Stimulated activated CD4-positive, alpha-beta T cell treated with anti-CD3 and anti-CD28 coated beads, Interleukin-4, amount 100 ng/mL, for 4 hours (primary cell): ENCODE measurements at places on chromosomes 13 and 19.

GRCh38 chr13:67192751-67193150 is 37.4 kb downstream of the PCDH9 start:
- no peak for DNase-seq

DNA sequence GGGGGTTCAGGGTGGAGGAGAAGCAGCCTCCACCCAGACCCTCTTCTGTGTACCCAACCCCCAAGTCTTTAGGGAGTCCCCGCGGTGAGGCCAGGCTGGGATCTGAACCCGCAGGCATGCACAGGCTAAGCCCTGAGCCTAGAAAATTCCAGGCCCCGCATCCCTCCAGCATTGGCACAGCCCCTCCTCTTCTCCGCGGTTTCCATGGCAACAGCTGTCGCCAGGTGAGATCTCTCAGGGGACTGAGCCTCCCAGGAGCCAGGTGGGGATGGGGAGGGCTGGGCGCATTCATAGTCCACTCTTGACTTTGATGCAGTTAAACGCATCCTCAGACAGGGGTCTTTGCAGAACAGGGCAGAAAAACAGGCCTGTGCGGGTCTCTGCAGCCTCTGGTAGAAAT is 48.3 kb upstream of the USP29 start:
- no peak for DNase-seq

DNA sequence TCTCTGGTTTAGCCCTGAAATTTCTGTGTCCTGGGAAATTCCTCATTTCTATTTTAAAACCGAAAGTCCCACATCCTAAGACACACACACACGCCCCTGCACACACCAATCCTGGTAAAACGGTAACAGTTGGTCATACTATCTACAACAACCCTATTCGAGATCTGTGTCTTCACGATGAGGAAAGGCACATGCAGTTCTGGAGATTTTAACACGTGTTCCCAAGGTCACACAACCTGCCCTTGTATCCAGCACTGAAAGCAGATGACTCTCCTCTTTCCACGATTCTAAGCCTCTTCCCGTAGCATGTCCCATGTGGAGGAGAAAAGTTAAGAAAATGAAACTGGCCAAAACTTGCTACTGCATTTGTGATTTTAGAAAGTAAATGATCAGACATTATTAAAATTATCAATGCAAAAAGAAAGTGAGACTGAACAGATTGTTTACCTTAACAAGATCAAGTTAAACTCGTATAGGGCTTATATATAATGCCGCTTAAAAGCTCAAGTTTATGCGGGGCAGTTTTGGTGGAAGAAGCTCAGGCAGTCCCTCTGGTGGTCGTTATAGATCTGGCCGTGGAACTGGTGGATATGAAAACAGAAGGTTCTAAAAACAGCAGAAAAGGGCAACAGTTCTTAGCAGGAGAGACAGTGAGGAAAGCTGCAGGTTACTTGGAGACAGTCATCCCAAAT is 32.7 kb downstream of the VSTM1 start:
- no peak for DNase-seq

- DNase-seq, result no peak
Measured at GRCh38 chr19:5172859-5173630, 167.6 kb downstream of the PTPRS start.

GRCh38 chr19:11577451-11578257 is at the start of gene ACP5:
ACP5 (minus strand) TSS chr19:11577645; CDS start chr19:11577317, 328 bp downstream.
- DNase-seq, result no peak

DNA sequence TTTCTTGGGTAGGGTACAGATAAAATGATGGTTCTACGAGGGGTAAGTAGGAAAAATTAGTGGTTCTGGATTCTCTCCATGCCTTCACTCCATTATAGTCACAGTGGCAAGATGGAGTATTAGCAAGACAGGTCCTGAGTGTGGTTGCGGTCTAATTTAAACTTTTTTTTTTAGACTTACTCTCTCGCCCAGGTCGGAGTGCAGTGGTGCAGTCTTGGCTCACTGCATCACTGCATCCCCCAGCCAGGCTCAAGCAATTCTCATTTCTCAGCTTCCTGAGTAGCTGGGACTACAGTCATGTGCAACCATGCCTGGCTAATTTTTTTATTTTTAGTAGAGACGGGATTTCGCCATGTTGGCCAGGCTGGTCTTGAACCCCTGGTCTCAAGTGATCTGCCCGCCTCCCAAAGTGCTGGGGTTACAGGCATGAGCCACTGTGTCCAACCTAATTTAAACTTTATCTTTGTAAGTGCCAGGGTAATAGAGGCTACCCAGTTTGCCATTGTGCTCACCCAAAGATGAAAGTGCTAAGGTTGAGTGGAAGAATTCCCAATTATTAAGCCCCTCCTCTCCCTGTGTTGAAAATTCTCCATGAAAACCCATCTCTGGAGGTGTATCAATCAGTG is 135.6 kb downstream of the TM9SF2 start:
- DNase-seq, result no peak

GRCh38 chr13:83531022-83531421 is 351.3 kb downstream of the SLITRK1 start:
- no peak for DNase-seq

GRCh38 chr19:28543244-28543776 is 669.6 kb downstream of the UQCRFS1 start:
- no peak for DNase-seq

DNA sequence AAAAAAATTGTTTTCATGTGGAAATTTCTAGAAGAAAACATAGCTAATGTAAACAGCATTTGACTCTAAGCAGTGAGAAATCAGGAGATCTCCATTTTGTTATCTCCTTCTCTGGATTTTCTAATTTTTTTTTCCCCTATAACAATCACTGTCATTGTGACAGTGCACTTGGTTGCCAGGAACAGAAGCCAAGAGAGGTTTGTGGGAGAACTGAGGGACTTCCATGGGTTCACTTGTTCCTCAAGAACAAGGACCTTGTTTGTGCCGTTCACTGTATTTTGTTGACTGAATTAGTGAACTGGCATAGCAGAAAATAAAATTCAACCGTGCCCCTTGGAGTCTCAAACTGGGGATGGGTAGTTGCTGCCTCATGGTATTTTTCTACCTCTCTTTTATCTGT is 17.1 kb downstream of the SHISA7 start:
- no peak for DNase-seq

GRCh38 chr19:51342631-51343569 is 961 bp upstream of the VSIG10L start:
- no peak for DNase-seq

GRCh38 chr13:43551897-43552456 is 234.8 kb downstream of the ENOX1 start:
- no peak for DNase-seq

GRCh38 chr13:41053384-41053826 is 7.9 kb upstream of the WBP4 start:
- no peak for DNase-seq

- DNase-seq, result no peak
Measured at GRCh38 chr13:52387721-52388120, 18.3 kb downstream of the THSD1 start.

DNA sequence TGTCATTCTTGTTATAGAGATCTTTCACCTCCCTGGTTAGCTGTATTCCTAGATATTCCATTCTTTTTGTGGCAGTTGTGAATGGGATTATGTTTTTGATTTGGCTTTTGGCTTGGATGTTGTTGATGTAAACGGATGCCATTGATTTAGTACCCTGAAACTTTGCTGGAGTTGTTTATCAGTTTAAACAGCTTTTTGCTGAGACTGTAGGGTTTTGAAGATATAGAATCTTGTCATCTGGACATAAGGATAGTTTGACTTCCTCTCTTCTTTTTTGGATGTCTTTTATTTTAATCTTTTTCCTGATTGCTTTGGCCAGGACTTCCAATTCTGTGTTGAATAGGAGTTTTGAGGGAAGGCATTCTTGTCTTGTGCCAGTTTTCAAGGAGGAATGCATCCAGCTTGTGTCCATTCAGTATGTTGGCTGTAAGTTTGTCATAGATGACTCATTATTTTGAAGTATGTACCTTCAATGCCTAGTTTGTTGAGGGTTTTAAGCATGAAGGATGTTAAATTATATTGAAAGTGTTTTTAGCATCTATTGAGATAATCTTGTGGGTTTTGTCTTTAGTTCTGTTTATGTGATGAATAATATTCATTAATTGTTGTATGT is 16.8 kb downstream of the ZNF431 start:
- DNase-seq, result no peak

- no peak for DNase-seq
Measured at GRCh38 chr13:111547726-111548273, 227.4 kb downstream of the TEX29 start.

DNA sequence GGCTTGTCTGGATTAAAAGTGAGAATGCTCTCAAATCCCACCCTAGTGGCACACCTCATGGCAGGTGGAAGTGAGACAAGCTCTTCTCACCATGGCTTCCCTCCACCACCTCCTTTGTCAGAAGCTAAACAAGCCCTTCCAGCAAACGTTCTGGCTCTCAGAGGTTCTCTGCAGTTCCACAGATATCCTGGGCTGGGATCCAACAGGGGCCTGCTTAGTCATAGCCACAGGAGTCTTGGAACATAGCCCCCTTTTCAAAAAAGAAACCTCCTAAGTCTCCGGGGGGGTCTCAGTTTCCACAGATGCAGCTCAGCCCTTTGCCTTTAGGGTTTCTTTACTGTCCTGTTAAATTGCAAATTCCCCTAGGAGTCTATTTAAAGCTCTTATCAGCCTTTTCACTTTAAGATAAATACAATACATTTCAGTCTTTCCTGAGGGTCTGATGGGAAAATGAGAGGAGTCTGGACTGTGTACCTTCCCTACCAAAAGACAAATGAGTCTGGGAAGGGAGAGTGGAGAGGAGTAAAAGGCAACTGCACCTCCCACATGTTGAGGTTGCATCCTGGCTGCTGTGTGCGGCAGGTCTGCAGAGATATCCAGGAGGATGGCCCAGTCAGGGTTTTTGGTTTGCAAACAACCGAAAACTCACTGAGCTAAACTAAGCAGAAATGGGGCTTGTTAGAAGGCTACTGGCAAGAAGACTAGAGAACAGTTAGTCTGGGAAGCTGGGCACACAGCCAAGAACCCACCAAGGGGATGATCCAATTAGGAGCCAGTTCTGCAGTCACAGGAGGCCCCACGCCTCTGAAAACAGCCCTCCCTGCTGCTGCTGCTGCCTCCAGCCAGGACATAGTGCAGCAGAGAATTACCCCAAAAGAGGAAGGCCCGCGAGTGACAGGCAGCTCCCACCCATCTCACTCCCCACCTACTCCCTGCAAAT is 41.4 kb upstream of the SERP2 start:
- no peak for DNase-seq
